ENCODE measurements at places on chromosomes 7 and 10.

DNA sequence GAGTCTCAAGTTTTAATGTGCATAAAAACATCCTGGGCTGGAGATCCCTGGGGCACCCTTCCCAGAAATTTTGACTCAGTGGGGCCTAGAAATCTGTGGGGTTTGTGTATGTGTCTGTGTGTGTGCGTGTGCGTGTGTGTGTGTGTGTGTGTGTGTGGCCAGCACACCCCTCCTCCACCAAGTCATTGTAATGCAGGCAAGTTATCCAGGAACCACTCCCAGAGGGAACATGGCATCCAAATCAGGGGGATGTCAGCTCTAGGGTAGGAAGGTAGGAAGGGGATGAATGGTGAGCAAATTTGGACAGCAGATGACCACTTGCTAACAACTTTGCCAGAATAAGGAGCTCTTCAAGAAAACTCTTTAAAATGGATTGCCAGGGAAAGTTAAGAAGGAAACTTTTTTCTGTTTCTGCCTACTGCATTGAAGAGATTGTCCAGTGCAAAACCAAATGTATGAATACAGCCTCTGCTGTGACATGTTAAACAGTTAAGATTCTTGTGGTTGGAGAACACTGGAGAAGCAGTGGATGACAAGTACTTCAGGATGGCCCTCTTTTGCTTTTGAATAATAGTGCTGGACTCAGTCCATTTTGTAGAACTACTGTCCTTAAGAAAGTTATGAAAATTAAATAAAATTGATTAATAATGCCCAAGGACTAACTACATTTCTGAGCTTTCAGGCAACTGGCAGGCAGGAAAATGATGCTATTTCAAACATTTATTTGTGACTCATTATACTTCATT, 12.3 kb downstream of the STAMBPL1 start:
- no peak for DNase-seq

- no peak for DNase-seq
These were observed 14.6 kb downstream of the SND1 start for GRCh38 chr7:127666602-127667001.

GRCh38 chr10:127485153-127485857, 63.8 kb upstream of the NPS start:
- DNase-seq: no peak

- no peak for DNase-seq
These were observed 41.2 kb downstream of the NEUROD6 start for GRCh38 chr7:31299336-31299735.

- DNase-seq: peak; percentile 22
These were observed 767 bp downstream of the KRIT1 start for GRCh38 chr7:92244808-92245486.

GRCh38 chr10:58782876-58783851, 270.5 kb downstream of the BICC1 start:
- no peak for DNase-seq

DNA sequence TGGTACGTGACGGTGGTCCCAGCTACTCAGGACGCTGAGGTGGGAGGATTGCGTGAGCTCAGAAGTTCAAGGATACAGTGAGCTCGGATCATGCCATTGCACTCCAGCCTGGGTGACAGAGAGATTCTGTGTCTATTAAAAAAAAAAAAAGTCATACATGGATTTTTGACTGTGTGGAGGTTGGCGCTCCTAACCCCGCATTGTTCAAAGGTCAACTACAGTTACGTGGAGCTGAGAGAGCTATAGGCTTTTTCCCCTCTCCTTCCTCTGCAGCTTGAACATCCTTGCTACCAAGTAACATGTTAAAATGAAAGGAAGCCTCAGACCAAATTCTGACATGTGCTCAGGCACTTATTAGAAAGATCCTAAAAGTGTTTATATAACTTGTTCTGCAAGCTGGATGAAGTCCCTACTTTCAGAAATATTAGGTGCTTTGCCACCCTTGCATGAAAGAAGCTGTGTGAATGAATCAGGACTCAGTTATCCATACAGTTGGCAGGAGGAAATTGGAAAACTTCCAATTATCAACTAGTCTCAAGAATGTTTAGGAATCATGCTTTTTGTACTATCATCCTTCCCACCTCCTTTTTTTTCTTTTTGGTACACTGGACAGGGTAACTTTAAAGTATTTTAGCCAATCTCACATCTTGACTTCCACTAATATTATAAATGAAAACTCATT, 12.5 kb upstream of the ST7 start:
- DNase-seq: no peak

GRCh38 chr7:92991190-92991589, 126.6 kb downstream of the SAMD9 start:
- no peak for DNase-seq

DNA sequence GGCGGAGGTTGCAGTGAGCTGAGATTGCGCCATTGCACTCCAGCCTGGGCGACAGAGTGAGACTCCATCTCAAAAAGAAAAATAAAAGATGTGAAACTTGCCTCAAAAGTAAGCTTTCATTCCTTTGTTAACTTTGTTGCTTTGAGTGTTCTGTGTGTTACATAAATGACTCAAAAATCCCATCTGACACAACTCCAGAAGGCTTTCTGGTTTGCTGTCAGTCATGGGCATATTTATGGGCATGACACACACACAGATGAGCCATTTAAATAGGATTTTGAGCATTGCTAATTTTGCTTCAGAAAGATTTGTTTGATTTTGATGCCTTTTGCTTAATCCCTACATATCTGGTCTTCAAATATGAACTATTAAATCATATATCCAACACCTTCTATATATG, 82.6 kb downstream of the CACNB2 start:
- no peak for DNase-seq

- no peak for DNase-seq
These were observed 171.9 kb downstream of the ARHGAP12 start for GRCh38 chr10:31756729-31757110.

DNA sequence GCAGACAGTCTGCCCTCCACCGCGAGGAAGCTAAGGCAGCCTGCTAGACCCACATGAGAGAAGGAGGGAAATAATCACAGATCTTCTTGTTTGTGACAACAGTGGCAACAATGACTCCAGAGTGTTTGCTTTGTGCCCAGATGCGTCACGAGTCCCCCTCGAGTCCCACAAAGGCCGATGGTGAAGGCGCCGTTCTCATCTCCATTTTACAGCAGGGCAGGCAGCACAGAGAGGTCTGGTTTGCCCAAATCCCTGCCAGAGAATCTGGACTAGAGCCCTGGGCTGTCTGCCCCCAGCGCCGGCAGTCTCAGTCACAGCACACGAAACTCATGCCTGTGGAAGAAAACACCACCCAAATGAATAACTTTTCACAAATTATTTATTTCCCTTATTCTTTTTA, 38.1 kb downstream of the KIAA1549 start:
- DNase-seq: no peak

GRCh38 chr7:51326656-51327286, 10.2 kb upstream of the COBL start:
- DNase-seq: no peak

GRCh38 chr7:99707096-99707495, 27.3 kb upstream of the CYP3A5 start:
- DNase-seq: no peak

- DNase-seq: no peak
These were observed 121.4 kb downstream of the CAMK1D start for GRCh38 chr10:12470719-12471118.

DNA sequence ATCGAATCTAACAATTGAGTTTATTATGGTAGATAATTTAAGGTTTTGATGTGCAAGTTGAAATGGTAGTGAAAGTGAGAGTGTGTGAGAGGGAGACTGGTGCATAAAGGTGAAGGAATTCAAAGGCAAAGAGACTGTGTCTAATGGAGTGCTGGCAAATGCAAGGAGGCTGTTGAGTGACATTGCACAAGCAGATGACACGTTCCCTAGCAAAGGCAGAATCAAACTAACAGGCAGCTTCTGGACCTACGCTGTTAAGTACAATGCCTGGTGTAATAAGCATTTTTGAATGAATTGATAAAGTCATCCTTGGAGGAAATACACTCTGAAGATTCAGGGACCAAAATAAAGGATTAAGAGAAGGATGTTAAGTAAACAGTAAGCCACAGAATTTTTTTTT, 11.7 kb upstream of the GPR141 start:
- no peak for DNase-seq

DNA sequence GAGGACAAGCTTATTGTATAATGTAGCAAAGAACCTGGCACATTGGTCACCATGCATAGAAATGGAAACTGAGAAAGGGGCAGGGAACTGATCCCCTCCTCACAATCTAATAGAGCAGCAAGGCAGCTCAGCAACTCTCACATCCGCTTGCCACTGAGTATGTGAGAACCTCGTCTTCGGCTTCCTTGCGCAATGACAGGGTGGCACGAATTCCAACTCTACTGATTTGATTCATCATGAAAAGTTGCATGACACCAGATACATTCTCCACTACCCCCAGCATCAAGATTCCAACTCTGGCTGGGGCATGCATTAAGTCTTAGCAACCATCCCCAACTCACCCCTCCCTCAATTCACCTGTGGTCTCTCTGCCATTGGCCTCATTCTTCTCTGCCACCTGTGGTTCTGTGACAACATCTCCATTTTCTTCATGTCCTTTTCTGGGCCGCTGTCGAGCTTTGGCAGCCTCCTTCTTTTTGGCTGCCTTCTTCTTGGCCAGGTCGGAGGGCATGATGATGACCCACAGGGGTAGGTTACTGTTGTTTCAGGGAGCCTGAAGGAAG, 976 bp downstream of the ABCF2 start:
- no peak for DNase-seq

- no peak for DNase-seq
These were observed 240.4 kb downstream of the KIAA1217 start for GRCh38 chr10:24449321-24449740.

GRCh38 chr10:89954061-89954460, 252.7 kb downstream of the KIF20B start:
- DNase-seq: no peak

GRCh38 chr7:70942791-70943190, 189.2 kb upstream of the GALNT17 start:
- no peak for DNase-seq

DNA sequence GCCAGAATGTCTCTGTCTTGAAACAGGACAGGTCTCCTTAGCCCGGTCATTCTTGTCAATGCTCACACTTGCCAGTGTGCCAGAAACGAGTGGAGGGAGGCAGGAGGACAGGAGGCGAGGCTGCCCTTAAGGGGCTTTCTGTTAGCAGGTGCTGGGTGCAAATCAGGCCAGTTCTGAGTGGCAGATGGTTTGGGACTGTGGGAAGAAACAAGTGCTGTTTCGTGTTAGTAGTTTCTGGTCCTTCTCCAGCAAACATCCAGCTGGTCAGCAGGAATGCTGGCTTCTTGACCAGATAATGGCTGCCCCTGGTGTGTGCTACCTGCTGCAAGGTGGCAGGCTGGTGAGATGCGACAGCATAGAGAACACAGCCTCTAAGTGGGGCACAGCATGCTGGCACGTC, 8.2 kb upstream of the NDUFB2 start:
- DNase-seq: no peak

DNA sequence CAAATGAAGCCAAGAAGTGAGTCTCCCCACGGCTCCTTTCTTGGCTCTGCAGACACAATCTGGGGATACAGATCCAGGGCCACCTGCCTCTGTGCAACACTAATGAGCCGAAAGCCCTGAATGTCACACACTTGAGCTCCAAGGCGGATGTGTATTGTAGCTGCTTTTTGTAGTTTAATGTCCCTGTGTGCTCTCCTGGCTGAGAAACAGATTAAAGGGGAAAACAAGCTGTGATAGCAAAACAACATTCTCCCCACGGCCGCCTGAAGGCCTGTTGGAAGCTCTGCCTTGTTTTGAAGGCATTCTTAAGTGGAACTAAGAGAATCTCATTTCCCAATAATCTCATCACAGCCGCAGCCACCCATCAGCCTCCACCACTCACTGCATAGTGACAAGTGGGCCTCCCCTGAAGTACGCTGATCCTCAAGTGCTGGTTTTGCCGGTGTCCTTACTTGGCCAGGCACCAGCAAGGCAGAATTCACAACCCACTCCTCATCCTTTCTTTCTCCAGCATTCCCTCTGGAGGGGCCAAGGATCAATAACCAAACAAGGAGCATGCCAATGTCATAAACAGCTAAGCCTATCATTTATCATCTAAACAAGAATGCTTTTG, 44.4 kb upstream of the AMPH start:
- no peak for DNase-seq

DNA sequence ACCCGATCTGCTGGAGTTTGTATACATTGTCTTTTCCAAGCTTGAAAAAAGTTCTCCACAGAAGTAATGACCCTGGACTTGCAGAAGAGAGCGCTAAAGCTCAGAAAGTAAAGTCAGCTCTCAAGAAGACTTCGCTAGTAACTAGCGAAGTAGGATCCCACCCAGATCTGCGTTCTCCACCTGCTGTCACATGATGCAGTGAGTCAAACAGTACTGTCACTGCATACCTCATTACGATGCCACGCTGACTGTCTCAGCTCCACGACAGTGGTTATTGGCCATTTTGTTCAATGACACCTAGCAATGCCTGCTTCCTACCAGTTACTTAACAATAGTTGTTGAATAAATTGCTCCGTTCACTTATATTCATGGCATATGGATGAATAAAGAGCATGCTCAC, 29.7 kb upstream of the SEC61G start:
- DNase-seq: no peak

DNA sequence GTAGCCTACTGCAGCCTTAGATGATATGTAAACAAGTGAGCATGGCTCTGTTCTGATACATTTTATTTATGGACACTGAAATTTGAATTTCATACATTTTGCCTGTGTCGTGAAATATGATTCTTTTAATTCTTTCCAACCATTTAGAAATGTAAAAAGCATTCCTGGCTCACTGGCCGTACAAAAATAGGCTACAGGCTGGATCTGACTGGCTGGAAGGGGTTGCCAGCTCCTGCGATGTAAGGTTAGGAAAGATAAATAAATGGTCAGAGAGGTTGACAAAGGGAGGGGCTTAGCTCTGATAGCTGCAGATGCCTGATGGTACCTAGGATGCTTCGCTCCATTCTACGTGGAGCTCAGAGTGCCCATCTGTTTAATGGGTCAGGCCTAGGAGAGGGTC, 3.4 kb downstream of the ADCYAP1R1 start:
- DNase-seq: no peak

- no peak for DNase-seq
These were observed 58.5 kb downstream of the RASGEF1A start for GRCh38 chr10:43208147-43209073.

DNA sequence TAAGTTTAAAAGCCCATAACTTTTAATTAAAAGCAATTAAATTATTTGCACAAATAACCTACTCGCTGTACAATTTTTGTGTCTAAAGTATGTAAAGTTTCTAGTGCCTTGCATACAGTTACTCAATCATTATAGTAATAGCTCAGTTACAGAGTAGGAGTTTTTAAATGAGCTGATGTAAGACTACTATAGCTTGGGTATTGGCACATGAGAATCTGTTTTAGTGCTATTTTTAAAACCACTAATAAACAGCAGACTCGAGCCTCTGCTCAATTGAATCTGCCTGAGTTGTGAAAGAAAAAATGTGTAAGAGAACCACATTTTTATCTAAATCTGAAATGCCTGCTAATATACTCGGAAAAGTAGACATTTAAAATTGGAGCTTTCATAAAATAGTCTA, 31.1 kb downstream of the CTNNA3 start:
- no peak for DNase-seq

DNA sequence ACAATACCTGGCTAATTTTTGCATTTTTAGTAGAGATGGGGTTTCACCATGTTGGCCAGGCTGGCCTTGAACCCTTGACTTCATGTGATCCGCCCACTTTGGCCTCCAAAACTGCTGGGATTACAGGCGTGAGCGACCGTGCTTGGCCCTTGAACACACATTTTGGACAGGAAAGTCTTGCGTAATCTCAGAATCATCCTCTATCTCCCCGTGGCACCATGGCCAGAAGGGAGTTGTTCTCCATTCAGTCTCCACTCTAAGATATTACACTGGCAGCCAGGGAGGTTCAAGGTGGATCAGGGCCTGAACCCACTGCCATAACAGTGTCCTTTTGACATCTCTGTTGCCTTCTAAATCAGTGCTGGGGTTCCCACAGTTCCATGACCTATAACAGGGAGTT, 29.2 kb upstream of the GALNTL5 start:
- DNase-seq: no peak

Data from CD4-positive, alpha-beta T cell treated with Interferon alpha-2 for 1 hour (primary cell).